ENCODE measurements at places on chromosomes 1 and 21. TPM values are rescaled to one million over a fixed set of nuclear protein-coding genes. Genes with fewer than 3 reads are reported as not detected.

Gene C4BPA
- not detected for total RNA-seq

Gene TIAM1
- total RNA-seq, result 6.6 TPM

Gene CCDC185
- total RNA-seq, result not detected

Gene KRTAP11-1
- total RNA-seq, result not detected

GRCh38 chr1:58183286-58183685, 363.2 kb downstream of the OMA1 start:
- no peak overlapping the region for H3K27ac ChIP-seq
- no peak overlapping the region for H3K4me3 ChIP-seq
- no peaks in the 10 kb centered on the region for H3K27me3 ChIP-seq
- no peaks in the 10 kb centered on the region for H3K4me1 ChIP-seq
- no peak for DNase-seq
- no peaks in the 10 kb centered on the region for H3K36me3 ChIP-seq

GRCh38 chr1:39104158-39105060, 78.3 kb downstream of the NDUFS5 start:
- peak overlapping the region; percentile 95 for H3K27ac ChIP-seq
- peak overlapping the region; percentile 75 for H3K4me3 ChIP-seq
- no peaks in the 10 kb centered on the region for H3K36me3 ChIP-seq
- peaks cover 31% of the 10 kb centered on the region for H3K4me1 ChIP-seq
- no peaks in the 10 kb centered on the region for H3K27me3 ChIP-seq

DNA sequence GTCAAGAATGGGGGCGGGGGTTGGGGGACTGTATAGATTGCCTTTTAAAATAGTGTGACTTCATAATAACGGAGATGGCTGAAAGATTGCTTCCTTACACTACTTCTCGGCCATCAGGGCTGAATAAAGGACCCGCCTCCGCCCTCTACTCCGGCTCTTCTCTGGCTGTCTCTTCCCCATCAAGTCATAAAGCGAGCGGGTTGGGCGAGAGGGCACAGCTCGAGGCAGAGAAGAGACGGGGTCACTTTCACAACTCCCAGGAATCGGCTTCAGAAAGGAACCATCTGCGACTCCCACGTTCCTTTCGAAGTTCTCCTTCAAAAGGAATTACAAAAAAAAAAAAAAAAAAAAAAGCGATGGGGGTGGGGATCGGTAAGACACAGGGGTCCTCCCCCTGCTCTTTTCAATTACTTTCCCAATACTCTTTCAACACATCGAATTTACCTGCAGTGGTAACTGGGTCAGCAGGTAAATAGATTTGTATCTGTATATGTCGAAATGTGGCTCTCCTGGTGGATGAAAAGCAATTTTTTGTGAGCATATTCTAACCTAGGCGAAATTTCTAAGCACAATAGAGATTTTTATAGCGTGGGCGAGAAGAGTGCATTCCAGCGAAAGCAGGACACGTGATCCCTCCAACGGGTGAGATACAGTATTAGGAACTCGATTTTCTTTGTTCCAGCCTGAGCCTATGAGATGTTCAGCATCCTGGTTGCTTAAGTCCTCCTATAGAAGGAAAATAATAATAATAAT, 2.0 kb downstream of the LRRC7 start:
- DNase-seq, result no peak
- H3K27ac ChIP-seq, result no peak overlapping the region
- H3K27me3 ChIP-seq, result peaks cover 66% of the 10 kb centered on the region

GRCh38 chr21:42049578-42050430, 21.3 kb upstream of the UMODL1 start:
- H3K4me3 ChIP-seq, result no peak overlapping the region
- no peaks in the 10 kb centered on the region for H3K36me3 ChIP-seq
- peaks cover 24% of the 10 kb centered on the region for H3K4me1 ChIP-seq
- H3K27ac ChIP-seq, result no peak overlapping the region

DNA sequence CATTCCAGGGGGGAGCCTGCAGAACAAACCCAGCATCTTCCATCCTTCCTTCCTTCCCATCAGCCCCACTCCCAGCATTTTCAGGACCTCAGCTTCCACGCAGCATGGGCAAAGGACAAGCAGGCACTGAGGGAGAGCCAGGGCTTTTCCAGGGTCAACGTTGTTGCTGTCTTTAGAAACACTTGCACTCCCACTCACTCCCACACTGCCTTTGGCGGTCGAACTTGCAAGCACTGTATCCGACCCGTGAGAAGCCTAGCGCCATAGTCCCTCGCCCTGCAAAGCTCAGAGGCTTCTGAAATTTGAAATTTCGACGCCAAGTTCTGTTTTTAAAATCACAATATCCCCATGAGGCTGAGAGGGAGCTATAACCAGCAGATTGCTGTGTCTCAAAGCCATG, 47.4 kb downstream of the KCNAB2 start:
- no peak overlapping the region for H3K27ac ChIP-seq
- H3K4me3 ChIP-seq, result no peak overlapping the region
- DNase-seq, result no peak
- peaks cover 15% of the 10 kb centered on the region for H3K27me3 ChIP-seq
- no peaks in the 10 kb centered on the region for H3K36me3 ChIP-seq

- no peak overlapping the region for H3K27ac ChIP-seq
- no peak overlapping the region for H3K4me3 ChIP-seq
- H3K36me3 ChIP-seq, result no peaks in the 10 kb centered on the region
- DNase-seq, result no peak
- H3K27me3 ChIP-seq, result peaks cover 7% of the 10 kb centered on the region
These were observed 8.7 kb upstream of the EYA3 start for GRCh38 chr1:28097100-28097472.

All from chondrocyte (in vitro differentiated cells).